Effector memory CD8-positive, alpha-beta T cell (primary cell): ENCODE measurements at places on chromosomes 1 and 21.

DNA sequence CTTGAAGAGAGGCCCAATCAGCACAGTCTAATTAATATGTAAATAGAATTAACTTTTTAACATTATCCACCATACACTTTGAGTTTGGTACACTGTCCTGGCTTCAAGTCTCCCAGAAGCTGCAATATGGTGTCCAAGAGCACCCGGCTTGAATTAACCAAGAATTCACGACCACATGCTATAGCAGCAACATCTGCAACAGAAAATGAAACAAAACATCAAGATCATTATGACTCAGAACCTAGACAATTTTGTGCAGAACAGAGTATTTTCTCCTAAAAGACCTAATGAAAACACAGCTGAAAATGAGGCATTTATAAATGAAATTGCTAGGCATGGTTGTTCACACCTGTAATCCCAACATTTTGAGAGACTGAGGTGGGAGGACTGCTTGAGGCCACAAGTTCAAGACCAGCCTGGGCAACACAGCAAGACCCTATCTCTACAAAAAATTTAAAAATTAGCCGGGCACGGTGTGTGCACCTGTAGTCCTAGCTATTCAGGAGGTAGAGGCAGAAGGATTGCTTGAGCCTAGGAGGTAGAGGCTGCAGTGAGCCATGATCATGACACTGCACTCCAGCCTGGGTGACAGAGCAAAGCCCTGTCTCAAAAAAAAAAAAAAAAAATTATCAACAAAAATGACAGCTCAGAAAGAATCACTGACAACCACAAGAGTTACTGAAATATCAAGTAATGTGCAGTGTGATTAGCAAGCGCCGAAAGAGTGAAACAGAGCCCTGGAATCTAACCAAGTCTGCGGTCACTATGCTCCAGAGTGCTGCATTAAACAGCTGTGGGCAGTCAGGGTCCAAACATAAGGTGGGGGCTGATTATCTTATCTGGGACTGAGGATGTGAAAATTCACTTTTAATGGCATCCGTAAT is 45.3 kb downstream of the HSF2BP start:
- DNase-seq: no peak

GRCh38 chr1:23100074-23100748 is 68.4 kb downstream of the LUZP1 start:
- peak; percentile 55 for DNase-seq

- DNase-seq: no peak
Measured at GRCh38 chr1:240737766-240738265, 125.9 kb upstream of the GREM2 start.

DNA sequence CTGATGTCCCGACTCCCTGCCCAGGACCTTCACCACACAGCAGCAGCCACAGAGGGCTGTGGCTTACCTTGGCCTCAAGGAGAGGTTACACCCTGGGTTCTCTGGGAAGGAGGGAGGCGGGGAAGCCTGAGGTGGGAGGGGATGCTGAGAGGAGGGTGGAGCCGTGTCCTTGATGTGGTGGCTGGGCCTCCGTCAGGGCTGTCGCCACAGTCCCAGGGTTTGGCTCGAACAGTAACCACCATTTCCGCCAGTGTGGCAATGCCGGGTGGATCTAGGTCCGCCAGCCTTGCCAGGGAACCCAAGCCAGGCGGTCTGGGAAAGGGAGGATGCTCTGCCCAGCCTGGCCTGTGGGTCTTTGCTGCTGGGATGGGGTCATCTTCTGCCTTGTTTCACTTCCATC is 18.4 kb upstream of the CDCA8 start:
- DNase-seq: peak; percentile 70

DNA sequence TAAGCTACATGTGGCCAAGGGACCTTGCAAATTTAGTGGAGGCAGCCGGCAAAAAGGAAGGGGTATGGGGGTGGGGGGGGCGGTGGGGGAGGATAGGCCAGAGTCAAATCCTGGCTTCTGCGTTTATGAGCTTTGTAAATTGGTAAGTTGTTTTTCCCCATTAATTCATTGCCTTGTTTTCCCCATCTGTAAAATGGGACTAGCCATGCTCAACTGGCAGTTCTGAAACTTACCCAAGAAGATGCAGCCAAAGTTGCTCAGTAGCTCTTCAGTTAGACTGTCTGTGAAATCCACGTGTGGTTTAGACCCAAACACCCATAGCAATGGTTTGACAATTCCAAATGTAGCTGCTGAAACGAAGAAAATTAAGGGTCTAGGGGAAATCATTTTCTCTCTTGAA is 52.3 kb upstream of the FAM89A start:
- DNase-seq: no peak

DNA sequence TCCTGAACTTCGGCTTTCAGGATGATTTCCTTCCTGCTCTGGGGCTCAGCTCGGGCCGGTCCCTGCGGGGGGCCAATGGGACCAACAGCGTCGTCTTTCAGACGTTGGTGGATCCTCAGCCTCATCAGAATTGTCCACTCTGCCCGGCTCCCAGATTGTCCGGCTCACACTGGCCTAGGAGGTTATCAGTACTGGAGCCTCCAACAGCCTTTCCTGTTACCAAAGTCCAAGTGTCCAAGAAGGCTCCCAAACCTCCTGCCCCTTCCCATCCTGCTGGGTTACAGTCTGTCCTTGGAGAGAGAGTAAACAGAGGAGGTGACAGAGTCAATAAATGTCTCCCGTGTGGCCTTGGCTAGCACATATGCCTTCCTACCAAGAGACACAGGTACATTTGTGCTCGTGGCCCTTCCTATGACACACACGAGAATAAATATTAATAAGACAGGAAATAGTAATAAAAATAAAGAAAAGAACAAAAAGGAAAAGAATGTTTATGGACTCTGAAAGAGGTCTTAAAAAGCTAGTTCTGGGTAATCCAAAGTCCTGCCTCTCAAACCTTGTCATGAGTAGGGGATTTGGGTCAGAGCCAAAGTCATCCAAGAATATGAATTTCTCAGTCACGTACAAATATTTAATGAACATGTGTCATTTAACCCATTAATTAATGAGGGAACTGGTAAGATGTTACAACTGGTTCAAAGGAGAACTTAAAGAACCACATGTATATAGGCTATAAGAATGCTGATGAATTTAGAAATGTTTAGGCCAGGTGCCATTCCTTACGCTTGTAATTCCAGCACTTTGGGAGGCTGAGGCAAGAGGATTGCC is 80.8 kb upstream of the SLC2A1 start:
- DNase-seq: no peak

DNA sequence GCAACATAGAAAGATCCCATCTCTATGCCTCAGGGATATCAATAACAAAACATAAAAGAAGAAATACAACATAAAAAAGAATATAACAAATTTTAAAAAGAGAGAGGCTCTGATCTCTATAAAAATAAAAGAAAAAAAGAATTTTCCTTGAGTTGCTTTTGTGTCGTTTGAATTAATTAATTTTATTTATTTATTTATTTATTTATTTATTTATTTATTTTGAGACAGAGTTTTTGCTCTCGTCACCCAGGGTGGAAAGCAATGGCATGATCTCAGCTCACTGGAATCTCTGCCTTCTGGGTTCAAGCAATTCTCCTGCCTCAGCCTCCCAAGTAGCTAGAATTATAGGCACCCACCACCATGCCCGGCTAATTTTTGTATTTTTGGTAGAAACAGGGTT is 8.5 kb downstream of the F11R start:
- no peak for DNase-seq

- DNase-seq: no peak
Measured at GRCh38 chr1:197633447-197634078, 141.7 kb downstream of the DENND1B start.

- DNase-seq: no peak
Measured at GRCh38 chr1:235876402-235876841, 9.7 kb upstream of the LYST start.

DNA sequence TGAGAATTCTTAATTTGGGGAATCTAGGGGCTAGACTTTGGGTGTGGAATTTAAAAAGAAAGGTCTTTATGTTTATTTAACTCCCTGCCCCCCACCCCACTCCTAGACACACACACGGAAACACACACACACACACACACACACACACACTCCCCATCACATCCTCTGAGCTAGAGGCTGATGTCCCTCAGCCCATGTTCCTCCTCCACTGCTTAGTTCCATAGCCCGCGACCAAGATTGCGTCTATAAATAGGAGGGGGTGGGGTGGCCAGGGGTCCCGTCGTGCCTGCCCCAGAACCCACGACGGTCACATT is 655 bp upstream of the KIRREL1 start:
- no peak for DNase-seq

DNA sequence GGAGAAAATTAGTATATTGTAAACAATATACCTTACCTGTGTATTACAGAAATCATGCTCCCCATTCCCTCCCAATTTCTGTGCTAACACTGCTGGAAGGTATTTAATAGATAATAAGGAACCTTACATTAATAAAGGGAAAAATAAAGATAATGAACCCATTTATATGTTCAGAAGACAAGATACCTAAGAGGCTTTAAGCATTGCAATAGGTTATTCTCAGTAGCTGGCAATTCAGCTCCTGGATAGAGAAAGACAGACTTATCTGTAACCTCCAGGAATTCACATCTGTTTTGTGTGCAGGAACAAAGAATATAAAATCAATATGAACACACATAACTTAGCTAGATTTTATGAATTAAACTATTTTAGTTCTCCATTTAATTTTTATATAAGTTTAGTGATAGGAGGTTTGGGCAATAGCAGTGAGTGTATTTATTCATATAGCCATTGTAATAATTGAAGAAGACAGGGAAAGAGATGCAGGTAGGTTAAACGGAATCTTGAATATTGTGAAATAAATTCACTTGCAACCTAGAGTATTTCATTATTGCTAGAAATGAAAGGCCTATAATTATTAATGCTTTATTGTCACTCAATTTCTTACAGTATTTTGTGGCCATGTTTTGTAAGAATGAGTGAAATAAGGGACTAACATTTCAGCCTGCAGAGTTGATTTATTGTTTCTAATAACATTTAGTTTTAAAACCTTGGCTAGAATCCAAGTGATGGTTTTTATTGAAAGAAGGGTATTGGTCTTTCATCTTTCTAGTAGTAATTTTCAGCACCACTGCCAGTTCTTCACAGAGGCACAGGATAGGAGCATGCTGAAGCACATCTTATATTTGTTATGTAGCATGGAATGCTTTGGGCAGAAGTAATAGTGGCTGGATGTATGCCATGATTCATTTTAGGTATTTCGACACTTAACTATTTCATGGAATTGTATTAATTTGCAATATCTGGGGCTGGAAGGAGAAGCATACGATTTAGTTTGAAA is 1.5 kb downstream of the XPR1 start:
- DNase-seq: no peak

- DNase-seq: no peak
Measured at GRCh38 chr21:22201126-22201525, 1202.9 kb downstream of the NCAM2 start.

DNA sequence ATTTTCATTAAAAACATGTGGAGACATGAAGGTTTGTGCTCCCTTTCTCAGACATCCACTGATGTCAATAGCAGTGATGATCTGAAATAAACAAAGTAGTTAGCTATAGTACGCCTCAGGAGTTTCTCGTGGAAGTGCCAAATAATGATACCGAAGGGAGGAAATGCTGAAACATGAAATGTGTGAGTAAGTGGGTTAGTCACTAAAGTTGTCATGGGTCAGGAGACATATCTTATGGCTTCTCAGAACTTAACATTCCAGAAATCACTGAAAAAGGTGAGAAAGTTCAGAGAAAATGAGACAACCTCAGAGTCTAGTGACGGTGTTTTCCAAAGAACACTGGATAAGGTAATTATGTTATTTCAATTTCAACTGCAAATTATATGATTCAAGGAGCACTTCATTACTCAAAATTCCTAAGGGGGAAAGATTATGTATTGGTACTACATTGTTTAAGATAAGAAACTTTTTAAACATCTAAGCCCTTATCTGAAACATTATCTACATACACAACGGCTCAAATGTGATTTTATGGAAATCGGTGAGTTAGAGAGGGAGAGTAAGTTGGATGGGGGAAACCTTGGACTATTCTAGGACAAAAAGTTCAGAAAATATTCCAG is 20.6 kb downstream of the NIBAN1 start:
- no peak for DNase-seq

GRCh38 chr1:96820107-96820506 is 98.5 kb downstream of the PTBP2 start:
- no peak for DNase-seq

- no peak for DNase-seq
Measured at GRCh38 chr21:44315691-44316203, 15.9 kb downstream of the PFKL start.

- no peak for DNase-seq
Measured at GRCh38 chr1:184442260-184442659, 55.4 kb downstream of the C1orf21 start.

GRCh38 chr1:170001266-170001665 is 73.2 kb downstream of the KIFAP3 start:
- DNase-seq: no peak

- DNase-seq: no peak
Measured at GRCh38 chr1:219954052-219954451, 25.7 kb upstream of the SLC30A10 start.

- DNase-seq: no peak
Measured at GRCh38 chr1:56297208-56297607, 282.2 kb downstream of the PLPP3 start.

DNA sequence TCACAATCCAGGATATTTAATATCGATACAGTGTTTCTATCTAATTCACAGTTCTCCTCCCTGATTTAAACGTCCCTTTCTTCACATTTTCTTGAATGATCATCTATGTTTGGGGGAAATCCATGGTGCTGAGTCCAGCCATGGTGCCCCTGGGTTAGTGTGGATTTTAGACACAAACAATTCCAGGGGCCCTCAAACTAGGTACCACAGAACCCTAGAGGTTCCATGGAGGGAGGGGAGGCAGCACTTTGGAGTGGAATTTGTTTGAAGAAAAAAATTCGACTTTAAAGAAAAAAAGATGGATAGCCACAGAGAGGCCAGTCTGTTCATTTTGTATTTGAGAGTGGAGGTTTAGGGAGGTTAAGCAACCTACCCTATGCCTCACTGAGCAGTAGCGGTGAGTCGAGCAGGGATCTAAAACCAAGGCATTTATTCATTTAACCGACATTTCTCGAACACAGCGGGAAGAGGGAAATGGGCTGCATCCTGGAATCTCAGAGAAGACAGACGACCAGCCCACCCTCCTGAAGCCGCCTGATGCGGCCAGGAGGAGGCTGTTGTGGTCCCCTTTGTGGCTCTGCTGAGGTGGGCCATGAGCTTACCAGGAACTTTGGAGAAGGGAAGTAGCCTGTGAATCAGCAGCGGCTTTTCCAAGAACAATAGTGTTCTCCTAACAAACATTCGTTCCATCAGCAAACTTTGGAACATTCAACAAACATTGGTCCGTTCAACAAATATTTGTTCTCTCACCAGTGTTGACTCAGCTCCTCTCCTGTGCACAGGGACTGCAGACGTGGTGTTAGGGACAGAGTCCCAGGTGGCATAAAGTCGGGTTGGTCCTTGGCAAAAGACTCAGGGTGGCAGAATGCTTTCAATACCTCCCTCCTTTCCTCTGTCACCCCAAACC is 103.5 kb upstream of the ZBTB40 start:
- DNase-seq: no peak

- no peak for DNase-seq
Measured at GRCh38 chr1:66334318-66334717, 199.6 kb upstream of the SGIP1 start.
